ENCODE measurements at places on chromosomes 2 and 18.
A peak's percentile ranks its signal among the peaks of the same experiment; 100 is the strongest.

DNA sequence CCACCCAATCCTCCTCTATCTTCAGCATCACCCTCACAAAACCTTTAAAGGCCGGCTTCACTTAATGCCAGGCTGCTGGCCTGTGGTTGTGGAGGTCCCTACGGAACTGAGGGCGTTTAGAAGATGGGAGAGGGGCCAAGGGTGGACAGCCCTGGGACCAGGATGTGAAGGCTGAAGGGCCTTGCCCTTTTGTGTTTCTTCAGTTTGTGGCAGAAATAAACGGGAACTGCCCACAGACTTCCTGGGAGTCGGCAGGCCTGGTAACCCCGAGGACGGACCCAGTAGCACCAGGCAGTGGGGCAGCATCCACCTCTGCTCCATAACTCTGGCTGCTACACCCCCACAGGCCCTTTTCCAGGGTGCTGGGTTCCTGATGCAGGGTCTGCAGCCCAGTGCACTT, 51.3 kb downstream of the LYPD1 start:
- no peak for DNase-seq

DNA sequence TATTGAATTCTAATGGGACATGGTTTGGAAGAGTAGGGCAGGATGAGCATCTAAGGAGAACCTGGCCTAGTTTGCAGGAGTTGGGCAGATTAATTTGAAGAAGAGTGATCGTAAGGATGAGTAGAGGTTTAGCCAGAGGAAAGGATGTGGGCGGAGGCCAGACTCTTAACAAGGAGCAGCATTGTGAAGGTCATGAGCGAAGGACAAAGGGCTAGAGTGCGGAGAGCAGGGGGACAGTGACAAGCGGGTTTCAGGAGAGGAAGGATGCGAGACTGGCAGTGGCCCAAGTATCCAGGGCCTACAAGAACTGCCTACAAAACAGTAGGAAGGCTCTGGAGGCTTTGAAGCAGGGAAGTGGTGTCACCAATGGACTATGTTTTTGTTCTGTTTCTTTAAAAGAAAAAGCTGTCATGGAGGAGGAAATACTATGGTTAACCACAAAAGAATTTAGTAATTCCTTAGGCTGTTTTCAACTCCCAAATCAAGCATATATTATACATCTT, 20.1 kb downstream of the SLC66A3 start:
- DNase-seq: peak; percentile 75

DNA sequence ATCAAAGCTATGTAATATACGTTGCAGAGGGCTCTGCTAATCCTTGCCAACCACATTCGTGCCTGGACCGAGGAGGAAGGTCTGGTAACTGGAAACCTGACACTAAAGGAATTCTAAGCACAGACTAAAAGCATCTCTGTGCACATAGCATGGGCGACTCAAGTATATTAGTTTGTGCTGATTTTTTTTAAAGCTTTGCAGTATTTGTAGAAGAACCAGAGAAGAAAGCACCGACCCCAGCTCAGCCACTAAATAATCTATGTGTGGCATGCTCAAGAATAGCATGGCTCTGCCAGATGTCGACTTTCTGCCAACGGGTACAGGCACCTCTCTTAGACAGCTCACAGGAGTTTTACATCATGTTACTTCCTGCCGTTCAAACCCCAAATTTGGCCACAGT, 73.2 kb upstream of the NRP2 start:
- DNase-seq: peak; percentile 20

DNA sequence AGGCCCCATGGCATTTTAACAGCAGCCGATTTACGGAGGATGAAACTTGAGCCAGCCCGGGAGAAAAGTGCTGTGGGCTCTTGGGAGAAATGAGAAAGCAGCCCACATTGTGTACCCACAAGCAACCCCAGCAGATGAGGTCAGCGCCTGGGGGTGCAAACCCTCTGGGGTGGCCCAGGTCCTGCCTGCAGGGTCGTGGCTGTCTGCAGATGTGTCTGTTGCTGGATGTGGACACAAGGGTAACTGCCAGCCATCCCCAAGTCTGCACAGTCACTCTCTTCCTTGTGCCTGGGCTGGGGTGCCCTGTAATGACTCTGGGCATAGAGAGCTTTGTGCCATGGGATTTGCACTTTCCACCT, 170.8 kb downstream of the PRKCE start:
- no peak for DNase-seq

- DNase-seq: no peak
These were observed 410.4 kb downstream of the RAD51AP2 start for GRCh38 chr2:17107871-17108270.

DNA sequence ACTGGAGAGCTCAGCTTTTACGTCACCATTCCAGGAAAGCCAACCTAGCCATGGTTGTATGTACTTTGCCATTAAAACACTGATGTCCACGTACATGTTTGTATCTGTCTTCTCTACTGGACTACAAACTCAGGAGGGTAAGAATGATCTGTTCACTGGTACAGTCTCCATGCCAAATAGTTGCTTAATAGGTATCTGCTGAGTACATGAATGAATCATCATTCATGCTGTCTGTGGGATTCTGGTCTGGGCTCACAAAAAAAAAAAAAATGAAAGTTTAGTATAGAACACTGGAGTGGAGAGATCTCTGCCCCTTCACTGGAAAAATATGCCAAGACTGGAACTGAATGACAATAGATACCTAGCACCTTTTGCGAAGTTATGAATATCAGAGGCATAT, 102.6 kb upstream of the ITGA4 start:
- DNase-seq: peak; percentile 87

GRCh38 chr2:146979746-146980145, 865.1 kb upstream of the ACVR2A start:
- peak; percentile 73 for DNase-seq

- DNase-seq: no peak
These were observed 1236.0 kb upstream of the CELF4 start for GRCh38 chr18:38801640-38802039.

GRCh38 chr2:15182275-15182674, 378.9 kb downstream of the NBAS start:
- DNase-seq: no peak

- no peak for DNase-seq
These were observed 609.0 kb upstream of the CELF4 start for GRCh38 chr18:38174594-38174993.

DNA sequence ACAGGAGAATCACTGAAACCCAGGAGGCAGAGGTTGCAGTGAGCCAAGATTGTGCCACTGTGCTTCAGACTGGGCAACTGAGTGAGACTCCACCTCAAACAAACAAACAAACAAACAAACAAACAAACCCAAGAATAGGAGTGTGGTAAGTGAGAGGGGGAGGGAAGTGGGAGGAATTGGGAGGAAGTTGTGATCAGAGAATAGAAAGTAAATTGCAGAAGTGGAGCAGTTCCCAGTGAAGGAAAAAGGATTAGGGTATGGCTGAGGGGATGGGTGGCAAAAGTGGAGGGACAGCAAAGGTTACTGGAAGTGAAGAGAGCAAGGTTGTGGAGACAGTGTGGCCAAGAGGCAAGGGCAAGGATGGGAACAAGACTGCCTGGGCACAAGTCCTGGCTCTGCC, 41.1 kb upstream of the C1GALT1C1L start:
- DNase-seq: no peak

DNA sequence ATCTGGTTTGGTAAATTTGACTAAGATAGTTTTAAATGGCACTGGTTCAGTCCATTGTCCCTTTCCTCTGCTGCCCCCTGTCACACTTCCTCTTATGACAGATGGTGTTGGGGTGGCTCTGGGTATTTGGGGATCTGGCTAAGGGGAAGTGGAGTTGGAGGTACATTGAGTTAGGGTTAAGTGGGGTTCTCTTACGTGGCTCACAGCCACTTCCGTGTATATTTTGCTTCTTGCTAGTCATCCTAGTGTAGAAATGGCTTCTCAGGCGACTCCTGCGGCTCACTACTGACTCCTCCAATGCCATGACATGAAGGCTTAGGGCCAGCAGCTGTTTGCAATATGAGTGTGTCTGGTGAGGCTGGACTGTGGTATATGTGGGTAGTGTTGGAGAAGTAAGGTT, 187.0 kb downstream of the HAUS1 start:
- peak; percentile 9 for DNase-seq

GRCh38 chr2:82089518-82089917, 1785.0 kb upstream of the LRRTM1 start:
- no peak for DNase-seq

GRCh38 chr2:152743002-152743401, 24.6 kb downstream of the ARL6IP6 start:
- no peak for DNase-seq

GRCh38 chr2:1812926-1813325, 68.6 kb upstream of the PXDN start:
- no peak for DNase-seq
